ENCODE measurements at places on chromosomes 3 and 15. TPM values are rescaled to one million over a fixed set of nuclear protein-coding genes. Genes with fewer than 3 reads are reported as not detected.
A peak's percentile ranks its signal among the peaks of the same experiment; 100 is the strongest.

Gene STAC
- 7.2 TPM for total RNA-seq

Gene ANKUB1
- total RNA-seq: 0.36 TPM

Gene CPN2
- 0.21 TPM for total RNA-seq

Gene CPEB1
- total RNA-seq: 12.2 TPM

Gene PLCH1
- total RNA-seq: 26.3 TPM

Gene TMC3
- total RNA-seq: 0.05 TPM

DNA sequence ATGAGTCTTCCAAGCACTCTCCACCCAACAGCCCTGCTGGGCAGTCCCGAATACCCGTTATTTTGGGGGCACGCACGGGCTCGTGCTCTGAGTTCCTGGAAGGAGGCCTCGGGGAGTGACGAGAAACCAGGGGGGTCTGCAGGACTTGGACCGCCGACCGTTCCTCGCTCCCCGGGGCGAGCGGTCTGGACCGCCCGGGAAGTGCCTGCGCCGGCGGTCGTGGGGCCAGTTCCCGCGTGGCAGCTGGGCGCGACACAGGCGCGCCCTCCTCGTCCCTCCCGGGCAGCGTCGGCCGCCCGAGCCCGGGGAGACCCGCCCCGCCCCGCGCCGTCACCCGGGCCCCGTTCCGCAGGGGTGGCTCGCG lies 387 bp downstream of the GNB4 start:
- ATAC-seq: peak; percentile 67

DNA sequence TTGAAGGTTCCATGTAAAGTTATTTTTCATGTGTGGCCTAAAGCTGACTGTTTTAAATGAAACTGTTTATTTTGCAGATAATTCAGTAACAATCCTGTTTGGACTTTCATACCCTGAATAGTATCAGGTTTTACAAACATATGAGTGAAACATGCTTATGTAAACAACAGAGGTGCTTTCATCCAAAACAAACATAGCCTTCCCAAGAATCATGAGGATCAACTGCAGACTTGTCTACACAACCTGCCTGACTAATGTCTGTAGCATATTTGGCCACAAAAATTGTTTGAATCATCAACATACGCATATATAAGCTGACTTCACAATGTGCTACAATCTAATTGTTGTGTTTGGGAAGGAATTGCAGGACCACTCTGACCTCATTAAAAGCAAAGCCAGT lies 190.4 kb downstream of the DIPK2A start:
- ATAC-seq: no peak

- no peak for ATAC-seq
Observed at GRCh38 chr3:24505691-24506550, 11.3 kb upstream of the THRB start.

- no peak for ATAC-seq
Observed at GRCh38 chr15:90561344-90562244, 31.9 kb downstream of the CRTC3 start.

DNA sequence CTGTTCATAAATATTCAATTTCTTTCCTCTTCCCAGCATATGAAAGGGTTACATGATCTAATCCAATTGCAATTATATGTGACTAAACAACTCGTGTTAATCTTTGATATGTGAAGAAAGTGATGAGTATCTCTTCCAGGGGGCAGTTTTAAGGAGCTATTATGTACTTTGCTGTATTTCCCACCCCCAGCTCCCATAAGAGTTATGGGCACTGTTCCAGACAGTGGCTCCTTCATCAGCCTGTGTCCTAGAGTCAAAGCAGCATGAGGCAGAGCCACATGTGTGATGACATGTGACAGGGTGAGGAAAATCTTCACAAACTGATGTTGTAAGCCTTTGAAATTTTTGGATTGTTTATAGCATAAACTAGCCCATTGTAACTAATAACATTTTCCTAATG lies 315.4 kb downstream of the DIPK2A start:
- no peak for ATAC-seq

- ATAC-seq: no peak
Observed at GRCh38 chr15:85545185-85545584, 164.8 kb downstream of the AKAP13 start.

DNA sequence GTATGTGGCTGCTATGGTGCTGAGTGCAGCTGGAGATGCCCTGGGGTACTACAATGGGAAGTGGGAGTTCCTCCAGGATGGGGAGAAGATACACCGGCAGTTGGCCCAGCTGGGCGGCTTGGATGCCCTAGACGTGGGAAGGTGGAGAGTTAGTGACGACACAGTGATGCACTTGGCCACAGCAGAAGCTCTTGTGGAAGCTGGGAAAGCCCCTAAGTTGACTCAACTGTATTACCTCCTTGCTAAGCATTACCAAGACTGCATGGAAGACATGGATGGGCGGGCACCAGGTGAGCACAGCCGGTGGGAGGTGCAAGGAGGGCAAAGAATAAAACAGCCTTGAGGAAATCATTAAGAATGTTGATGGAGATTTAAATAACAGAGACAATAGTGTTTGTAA lies 2.9 kb downstream of the ADPRH start:
- ATAC-seq: no peak

DNA sequence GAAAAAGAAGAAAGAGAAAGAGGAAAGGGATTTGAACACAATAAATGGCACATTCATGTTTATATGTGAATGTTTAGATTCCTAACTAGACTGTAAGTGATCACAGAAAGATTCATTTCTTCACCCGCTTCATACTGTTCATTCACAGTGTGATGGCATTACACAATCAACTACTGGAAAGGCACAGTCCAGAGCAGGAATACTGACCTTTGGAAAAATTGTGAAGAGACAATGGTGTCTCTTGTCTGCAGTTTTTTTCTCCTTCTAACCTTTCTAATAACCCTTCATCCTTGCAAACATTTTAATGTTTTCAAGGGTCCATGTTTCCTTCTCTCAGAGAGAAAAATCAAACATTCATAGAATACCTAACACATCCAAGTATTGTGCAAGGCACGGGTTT lies 180.9 kb upstream of the SOX14 start:
- ATAC-seq: no peak

DNA sequence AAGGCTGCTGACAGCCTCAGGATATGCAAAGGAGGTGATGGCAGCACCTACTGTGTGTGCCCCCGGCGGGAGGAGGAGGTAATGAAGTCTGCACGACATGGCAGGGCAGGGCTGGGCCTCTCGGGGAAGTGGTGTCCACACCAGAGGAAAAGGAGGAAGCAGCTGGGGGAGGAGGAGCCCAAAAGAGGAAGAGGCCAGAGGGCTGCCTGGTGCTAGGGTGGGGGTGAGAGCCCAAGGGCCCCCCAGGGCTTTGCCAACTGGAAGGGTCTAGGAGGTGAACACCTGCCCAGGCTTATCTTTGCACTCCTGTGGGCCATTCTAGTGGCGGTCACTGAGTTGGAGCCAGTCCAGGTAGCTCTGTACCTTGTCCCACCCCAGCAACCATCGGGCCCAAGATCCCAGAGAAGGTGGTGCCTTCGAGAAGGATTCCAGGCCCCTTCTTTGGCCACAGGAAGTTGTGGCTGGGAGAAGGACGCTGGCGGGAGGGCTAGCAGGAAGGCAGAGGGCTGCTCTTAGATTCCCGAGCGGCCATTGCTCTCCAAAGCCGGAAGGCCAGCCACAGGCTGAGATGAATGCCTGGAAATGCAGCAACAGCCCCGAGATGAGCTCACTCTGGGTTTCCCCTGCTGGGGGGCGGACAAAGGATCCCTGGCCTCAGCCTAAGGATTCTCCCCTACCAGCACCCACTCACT lies 7.0 kb downstream of the GNAI2 start:
- ATAC-seq: no peak

- no peak for ATAC-seq
Observed at GRCh38 chr15:62436235-62436634, 271.1 kb upstream of the C2CD4B start.

DNA sequence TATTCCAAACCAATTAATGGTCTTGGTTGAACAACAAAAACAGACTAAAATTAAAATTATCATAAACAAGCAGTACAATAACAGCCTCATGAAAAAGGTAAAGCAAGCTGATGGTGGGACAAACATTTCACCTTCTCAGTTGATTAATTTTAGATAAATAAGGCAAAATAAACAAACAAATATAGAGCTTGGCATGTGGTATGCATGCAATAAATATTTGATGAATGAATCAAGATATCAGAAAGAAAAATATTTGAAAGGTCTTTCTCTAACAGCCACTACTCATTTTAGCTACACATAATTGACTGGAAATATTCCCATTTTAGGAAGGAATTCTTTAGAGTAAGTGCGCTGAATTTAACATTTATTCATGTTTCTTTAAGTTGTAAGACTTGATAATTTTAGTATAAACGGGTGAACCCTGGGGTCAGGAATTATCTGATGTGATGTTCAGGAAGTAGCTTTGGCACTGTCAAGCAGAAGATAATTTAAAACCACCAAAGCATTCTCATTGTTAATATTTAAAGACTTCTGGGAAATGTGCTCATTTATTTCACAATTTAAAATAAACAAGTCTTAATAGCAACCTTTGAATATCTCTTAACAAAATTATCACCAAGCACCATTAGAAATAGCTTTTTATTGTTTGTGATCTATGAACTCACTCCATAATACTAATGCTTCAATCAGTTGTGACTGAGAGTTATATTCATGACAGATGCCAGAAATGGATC lies 372.3 kb upstream of the TGFBR2 start:
- no peak for ATAC-seq

- no peak for ATAC-seq
Observed at GRCh38 chr15:91031796-91032195, 9.4 kb upstream of the VPS33B start.

- no peak for ATAC-seq
Observed at GRCh38 chr15:82558502-82558901, 18.2 kb upstream of the RPS17 start.

DNA sequence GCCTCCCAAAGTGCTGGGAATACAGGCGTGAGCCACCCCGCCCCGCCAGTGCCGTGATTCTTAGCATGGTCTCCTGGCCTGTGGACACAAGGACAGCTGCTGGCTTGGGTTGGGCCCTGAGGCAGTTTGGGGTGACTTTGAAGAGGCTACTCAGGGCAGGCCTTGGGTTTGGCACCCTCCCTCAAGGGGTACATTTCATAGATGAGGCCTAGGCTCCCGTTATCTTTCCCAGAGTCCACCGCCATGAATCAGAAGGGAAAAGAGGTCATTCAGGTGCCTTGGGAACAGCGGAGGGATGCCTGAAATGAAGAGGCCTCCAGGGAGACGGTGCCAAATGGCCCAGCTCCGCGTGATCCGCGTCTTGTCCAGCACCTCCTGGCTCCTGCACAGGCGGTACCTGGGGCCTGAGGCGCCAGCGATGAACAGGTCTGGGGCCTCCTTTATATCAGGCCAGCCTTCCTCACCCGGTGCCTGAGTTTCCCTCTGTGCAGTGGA lies 9.3 kb downstream of the GNAI2 start:
- no peak for ATAC-seq

DNA sequence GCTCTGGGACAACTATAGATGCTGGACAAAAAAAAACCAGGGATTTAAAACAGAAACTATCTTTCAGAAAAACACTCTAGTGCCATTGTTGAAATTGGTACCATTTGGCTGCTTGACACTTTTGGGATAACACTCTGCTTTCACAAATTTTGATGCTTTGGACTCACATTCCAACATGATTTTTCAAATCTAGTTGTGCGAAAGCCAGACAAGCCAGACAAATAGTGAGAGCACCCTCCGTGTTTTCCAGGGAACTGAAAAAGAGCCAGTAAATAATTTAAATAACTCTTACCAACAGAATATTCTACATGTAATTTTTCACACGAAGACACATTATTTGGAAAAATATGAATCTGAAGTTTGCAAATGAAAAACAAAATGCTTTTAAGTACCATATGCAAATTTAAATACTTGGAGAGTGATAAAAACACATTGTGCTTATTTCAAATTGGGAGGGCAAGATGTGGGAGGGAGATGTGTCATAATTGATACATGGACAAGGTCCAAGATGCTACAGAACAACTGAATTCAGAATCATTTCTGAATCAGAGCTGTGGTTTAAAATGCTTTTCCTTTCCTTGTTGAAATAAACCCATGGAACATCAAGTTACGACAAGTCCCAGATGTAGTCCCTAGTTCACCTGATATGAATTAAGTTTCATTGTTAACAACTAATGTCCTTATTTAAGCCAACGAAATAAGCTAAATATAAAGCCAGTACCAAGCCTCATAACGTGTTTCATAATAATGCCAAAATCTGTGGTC lies 144.2 kb upstream of the SOX2 start:
- ATAC-seq: no peak

DNA sequence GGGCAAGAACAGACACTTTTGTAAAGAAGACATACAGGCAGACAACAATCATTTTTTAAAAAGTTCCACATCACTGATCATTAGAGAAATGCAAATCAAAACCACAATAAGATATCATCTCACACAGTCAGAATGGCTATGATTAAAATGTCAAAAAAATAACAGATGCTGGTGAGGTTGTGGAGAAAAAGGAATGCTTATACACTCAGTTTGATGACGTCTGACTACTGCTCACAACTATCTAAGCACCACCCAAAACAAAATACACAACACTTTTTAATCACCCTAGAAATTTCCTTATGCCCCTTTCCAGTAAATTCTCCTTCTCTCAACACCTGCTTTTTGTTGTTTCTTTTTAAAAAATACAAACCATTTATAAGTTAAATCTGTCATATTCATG lies 228.8 kb downstream of the ISL2 start:
- no peak for ATAC-seq

DNA sequence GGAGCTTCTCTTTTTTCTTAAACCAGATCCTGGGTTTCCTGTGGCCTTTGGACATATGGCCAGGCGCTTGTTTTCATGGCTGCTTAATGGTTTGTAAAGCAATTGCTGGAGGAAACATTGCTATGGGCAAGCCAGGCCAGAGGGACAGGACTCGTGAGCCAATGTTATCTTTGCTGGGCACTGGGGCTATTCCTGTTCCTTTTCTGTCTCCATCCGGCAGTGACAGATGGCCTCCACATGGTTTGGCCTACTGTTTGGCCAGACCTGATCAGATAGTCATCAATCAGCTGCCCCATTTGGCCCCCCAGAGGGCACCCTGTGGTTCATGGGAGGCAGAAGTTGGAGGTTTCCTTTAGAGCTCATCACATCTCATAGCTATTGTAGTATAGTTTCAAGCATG lies 326.1 kb upstream of the ROPN1 start:
- ATAC-seq: no peak

- ATAC-seq: peak; percentile 99
Observed at GRCh38 chr3:119579366-119580066, at the start of gene ADPRH. Gene ADPRH (plus strand): TSS chr3:119579492. CDS start chr3:119582170, 2,678 bp downstream.

DNA sequence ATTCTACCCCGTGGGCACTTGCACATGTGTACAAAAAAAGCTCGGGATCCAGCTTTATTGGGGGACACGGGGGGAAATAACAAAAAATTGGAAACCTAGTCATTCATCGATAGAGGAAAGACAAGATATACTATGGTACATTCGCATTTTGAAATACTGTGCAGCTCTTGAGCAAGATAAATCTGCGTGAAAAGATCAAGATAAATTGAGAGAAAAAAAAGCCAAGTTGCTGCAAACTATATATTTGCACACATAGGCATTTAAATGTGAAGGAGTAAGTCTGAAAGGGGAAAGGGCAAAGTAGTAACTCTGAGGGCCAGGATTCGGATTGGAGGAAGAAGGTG lies 620 bp upstream of the UBR1 start:
- no peak for ATAC-seq

DNA sequence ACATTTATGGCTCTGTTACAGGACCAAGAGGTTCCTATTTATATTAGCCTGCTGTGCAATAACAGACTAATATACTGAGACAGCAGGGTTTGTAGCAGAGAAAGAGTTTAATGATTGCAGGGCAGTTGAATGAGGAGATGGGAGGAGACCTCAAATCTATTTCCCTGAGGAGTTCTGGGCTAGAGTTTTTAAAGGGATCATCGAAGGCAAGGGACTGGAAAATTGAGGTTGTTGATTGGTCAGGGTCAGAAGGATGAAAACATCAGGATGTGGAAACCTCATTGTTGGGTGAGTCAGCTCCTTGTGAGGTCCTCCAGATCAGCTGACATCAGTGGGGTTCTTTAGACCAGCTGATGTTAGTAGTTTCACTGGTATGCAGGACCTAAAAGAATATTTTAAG lies 60.6 kb upstream of the GOLGA8B start:
- ATAC-seq: no peak
